ENCODE measurements at places on chromosomes 2 and 18. TPM values are rescaled to one million over a fixed set of nuclear protein-coding genes. Genes with fewer than 3 reads are reported as not detected.

DNA sequence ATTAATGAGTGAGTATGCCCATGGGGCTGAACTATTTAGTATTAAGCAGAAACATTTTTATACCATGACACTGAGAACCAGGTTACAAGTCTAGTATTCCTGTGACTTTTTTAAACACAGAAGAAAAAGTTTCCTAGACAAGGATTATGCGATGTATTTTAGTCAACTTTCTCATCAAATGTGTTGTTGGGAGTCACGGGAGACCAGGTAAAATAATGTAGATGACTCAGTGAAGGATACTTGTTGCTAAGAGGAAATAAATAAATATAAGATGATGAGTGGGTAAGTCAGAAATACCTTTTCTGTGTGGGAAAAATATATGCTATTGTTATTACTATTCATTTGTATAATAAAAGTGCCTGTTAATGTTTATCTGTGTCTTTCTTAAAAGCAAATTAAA, 23.4 kb downstream of the MBD5 start:
- DNase-seq: no peak
- H3K4me1 ChIP-seq: no peaks in the 10 kb centered on the region
- H3K27ac ChIP-seq: no peak overlapping the region
- no peaks in the 10 kb centered on the region for H3K27me3 ChIP-seq
- H3K36me3 ChIP-seq: no peaks in the 10 kb centered on the region
- H3K4me3 ChIP-seq: no peak overlapping the region

DNA sequence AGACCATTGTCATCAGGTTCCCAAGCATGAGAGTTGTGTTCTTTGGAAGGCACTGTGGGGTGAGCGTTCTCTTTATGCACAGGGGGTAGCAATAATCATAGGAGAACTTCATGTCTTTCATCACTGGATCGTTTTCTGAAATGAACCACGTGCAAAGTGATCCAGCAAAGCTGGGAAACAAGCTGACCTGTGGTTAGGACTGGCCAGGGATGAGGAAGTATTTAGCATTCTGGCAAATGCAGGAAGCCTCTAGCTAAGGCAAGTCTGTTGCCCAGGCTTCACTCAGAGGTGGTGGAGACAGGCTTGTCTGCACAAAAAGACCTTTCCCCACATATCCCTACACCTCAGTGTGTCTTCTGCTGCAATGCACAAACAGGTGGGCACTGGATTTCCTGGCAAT, 58.6 kb downstream of the MMADHC start:
- H3K36me3 ChIP-seq: no peaks in the 10 kb centered on the region
- no peaks in the 10 kb centered on the region for H3K4me1 ChIP-seq
- no peak for DNase-seq
- H3K27me3 ChIP-seq: no peaks in the 10 kb centered on the region

GRCh38 chr18:70197844-70198243, 7.6 kb downstream of the RTTN start:
- no peak for DNase-seq
- no peaks in the 10 kb centered on the region for H3K27me3 ChIP-seq
- H3K4me3 ChIP-seq: no peak overlapping the region
- H3K27ac ChIP-seq: no peak overlapping the region

The RIT2 gene
- not detected for total RNA-seq

DNA sequence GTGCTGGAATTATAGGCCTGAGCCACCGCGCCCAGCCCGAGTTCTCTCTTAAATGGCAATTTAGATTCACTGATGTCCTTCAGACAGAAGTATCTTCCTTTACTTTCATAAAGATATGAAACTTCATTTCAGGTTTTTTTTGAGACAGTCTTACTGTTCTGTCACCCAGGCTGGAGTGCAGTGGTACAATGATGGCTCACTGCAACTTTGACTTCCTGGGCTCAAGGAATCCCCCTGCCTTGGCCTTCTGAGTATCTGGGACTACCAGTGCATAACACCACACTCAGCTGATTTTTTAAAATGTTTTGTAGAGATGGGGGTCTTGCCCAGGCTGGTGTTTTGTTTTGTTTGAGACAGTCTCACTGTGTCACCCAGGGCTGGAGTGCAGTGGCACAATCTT, 13.2 kb downstream of the ITGB1BP1 start:
- no peak overlapping the region for H3K4me3 ChIP-seq
- DNase-seq: no peak
- no peak overlapping the region for H3K27ac ChIP-seq
- no peaks in the 10 kb centered on the region for H3K36me3 ChIP-seq
- H3K27me3 ChIP-seq: no peaks in the 10 kb centered on the region
- no peaks in the 10 kb centered on the region for H3K4me1 ChIP-seq

The ATP6V1C2 gene
- 4.0 TPM for total RNA-seq

The ADAM23 gene
- total RNA-seq: 10.7 TPM

The TMEM247 gene
- not detected for total RNA-seq

The CPO gene
- 2.5 TPM for total RNA-seq

- no peaks in the 10 kb centered on the region for H3K36me3 ChIP-seq
- H3K4me3 ChIP-seq: no peak overlapping the region
- H3K27ac ChIP-seq: no peak overlapping the region
- no peaks in the 10 kb centered on the region for H3K27me3 ChIP-seq
These were observed 225.8 kb downstream of the PTGR3 start for GRCh38 chr18:74982946-74983635.

The KCNJ13 gene
- 0.32 TPM for total RNA-seq

The TMEM200C gene
- total RNA-seq: 3.4 TPM

DNA sequence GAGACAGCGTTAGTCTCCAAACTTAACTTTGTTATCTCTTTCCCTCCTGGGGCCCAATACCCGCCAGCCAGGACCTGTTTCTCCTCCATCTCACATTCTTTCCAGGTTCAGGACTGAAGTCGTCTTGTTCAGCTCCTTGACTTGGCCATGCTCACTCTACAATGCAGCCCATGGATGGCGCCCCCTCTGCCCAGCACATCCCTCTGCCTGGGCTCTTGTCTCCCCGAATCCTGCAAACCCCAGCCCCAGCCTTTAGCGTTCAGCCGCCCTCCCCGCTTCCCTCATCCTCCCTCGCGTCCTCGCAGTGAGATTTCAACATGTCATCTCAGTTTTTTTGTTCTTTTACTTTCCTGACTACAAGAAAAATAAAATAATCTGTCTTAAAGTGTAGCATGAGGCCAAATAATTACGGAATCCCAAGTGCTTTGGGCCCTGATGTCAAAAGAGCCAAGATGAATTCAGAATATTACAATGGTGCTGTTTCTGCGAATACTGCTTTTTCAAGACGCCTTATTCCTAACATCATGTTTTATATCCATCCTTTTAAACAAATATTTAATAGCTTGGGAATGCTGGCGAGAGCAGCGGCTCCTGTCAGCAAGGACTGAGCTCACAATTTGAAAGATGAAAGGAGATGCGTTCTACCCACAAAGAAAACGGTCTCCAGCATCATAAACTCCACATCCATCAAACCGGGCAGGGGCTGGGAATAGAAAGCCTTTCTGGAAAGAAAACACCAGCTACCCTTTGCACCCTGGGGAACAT, 1.0 kb downstream of the FAM178B start:
- no peak overlapping the region for H3K27ac ChIP-seq
- H3K4me1 ChIP-seq: no peaks in the 10 kb centered on the region
- H3K27me3 ChIP-seq: no peaks in the 10 kb centered on the region
- no peaks in the 10 kb centered on the region for H3K36me3 ChIP-seq

GRCh38 chr18:22847867-22848451, 85.2 kb upstream of the RBBP8 start:
- no peaks in the 10 kb centered on the region for H3K36me3 ChIP-seq
- no peak for DNase-seq
- H3K27me3 ChIP-seq: no peaks in the 10 kb centered on the region
- no peak overlapping the region for H3K4me3 ChIP-seq
- no peaks in the 10 kb centered on the region for H3K4me1 ChIP-seq

DNA sequence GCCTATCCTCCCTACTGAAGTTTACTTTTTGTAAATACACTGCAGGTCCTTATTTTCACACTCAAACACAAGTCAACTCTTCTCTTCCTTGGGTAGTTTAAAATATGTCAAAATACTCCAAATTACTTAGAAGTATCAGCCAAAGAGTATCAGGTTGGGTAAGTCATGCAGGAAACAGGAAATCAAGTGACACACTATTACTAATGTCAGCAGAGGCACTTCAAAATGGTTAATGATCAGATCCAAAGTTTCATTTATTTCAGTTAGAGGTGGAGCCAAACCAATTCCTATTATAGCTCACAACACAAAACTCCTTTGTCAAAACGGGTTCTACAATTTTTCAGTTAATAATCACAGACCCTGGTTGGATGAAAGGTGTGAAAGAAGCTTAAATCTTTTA, 54.2 kb downstream of the DLGAP1 start:
- no peaks in the 10 kb centered on the region for H3K27me3 ChIP-seq
- H3K27ac ChIP-seq: no peak overlapping the region
- no peaks in the 10 kb centered on the region for H3K4me1 ChIP-seq
- no peak for DNase-seq
